ENCODE measurements at places on chromosomes 12 and 14.
A peak's percentile ranks its signal among the peaks of the same experiment; 100 is the strongest.

DNA sequence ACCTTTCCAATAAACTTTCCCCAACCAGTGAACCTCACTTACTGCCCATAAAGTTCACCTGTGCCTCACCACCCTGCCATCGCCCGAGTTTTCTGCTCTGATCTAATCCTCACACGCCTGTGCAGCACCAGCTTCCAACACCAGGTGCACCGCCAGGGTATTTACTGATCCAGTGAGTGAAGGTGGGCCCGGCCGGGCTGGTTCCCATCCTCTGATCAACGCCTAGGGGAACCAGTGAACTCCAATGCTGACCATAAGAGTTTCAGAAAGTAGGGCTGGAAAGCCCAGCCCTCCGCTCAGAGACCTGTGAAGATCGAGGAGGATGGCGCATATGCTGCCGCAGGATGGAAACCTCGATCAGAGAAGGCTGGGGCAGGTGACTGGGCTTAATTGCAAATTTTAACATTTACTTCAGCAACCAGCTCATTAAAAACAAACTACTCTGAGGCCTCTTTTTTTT, 685 bp upstream of the MYL6B start:
- peak; percentile 55 for DNase-seq

DNA sequence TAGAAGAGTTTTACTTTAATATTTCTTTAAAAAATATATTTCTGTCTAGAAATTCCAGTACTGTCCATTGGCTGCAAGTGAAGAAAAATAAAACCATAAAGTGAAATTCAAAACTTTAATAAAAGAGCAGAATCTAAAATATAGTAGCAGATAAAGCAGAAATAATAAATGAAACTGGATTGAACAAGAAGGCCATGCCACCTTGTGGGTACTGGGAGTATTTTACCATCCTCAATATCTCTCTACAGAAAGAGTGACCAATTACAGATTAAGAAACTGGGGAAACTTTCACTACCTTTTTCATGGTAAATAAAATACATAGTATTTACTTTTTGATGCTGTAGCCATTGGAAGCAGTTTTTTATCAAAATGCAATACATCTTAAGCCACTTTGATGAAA, 220.5 kb downstream of the BCAT1 start:
- no peak for DNase-seq

DNA sequence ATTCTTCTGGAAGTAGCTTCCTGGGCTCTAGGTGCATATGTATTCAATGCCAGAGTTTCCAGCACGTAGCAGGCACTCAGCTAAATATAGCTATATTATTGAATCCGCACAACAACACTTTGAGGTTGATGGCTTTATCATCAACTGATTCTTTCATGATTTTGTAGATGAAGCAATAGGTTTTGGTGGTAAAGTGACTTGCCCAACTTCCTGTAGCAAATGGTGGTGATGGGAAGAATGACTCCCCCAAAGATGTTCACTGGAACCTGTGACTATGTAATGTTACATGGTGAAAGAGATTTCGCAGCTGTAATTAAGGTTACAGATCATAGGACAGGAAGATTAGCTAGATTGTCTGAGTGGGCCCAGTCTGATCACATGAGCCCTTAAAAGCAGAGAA, 3.2 kb downstream of the TDRD9 start:
- no peak for DNase-seq

- DNase-seq = no peak
Observed at GRCh38 chr12:111636209-111636945, 37.3 kb upstream of the ATXN2 start.

DNA sequence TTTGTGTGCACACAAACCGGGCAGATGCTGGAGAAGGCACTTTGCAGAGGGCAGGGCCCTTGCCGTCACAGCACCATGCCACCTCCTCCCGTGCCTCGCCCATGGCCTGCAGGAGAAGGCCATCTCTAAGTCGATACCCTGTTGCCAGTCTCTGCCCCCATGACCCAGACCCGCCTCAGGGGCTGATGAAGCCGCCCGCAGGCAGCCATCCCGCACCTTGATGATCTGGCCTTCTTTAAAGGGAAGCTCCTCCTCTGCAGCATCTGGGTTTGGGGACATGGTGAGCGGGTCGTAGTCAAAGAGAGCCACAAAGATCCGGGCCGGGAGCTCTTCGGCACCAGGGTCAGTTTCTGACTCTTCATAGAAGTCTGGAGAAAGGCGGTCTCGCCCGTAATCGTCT, 76.2 kb downstream of the PIWIL1 start:
- no peak for DNase-seq

DNA sequence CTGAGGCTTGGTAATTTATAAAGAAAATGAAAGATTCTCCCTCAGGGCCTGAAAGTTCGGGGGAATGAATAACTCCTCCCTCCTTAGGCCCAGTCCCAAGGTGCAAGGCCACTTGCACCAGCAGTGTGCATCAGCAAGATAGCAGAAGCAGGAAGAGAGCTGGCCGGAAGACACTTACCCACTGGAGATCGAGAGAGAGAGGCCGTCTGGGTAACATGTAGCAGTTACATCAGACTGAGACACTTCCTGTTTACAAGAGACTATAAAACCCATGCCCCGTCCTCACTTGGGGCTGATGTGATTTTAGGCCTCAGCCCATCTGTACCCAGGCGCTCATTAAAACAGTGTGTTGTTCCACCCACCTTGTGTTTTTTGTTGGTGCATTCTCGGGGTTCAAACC, 85.2 kb downstream of the TMTC3 start:
- DNase-seq = no peak
